ENCODE measurements at places on chromosomes 7 and 10.

DNA sequence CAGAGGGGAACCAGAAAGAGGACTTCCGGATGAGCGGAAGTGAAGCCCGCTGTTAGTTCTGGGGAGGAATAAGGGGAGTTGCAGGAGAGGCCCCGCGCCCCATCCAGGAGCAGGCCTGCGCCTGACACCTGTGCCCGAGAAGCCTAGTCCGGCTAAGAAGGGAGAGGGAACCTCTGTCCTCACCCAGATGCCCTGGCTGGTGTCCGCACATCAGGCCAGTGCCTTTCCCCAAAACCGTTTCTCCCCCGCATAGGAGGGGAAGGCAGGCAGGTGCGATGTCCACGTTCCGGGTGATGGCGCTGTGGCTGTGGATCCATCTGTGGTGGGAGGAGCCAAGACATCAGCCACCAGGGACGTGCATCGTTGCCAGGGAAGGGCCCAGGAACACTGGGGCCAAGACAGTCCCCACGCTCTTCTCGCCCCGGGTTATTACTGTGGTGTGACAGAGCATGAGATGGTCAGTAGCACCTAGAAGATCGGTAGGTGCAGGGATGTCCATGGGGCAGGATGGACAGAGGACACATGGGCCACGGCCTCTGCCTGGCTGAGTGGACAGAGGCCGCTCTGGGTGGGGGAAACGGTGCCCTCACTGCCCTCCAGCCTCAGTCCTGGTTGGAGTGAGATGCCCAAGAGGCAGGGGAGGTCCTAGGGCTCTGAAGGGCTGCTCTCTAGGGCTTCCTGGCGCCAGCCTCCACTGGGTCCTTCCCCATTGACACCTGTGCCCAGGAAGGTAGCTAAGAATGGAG lies 262.7 kb downstream of the CELF2 start:
- no peak for DNase-seq

- DNase-seq, result no peak
These were observed 260.1 kb upstream of the LRRN3 start for GRCh38 chr7:110830778-110831177.

DNA sequence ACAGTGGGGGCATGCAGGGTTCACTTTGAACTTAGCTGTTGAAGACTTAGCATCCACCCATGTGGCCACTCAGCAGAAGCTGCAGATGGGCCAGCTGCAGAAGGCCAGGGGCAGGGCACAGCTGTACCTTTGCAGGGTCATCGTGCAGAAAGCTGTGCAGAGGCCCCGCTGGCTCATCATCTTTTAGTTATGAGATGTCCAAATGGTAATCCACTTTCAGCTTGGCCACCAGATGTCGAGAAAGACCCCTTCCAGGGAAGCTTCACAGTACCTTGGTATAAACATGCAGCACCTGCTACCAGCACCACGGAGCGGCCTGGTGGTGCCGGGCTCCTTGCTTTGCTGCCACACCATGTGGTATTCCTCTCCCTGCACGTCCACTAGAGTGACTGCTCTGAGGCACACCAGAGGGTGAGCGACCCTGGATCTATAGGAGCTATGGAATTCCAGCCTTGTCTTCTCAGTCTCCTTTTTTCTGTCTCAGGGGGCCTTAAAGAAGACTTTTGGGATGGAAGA lies 74.2 kb upstream of the LAMB4 start:
- DNase-seq, result no peak

DNA sequence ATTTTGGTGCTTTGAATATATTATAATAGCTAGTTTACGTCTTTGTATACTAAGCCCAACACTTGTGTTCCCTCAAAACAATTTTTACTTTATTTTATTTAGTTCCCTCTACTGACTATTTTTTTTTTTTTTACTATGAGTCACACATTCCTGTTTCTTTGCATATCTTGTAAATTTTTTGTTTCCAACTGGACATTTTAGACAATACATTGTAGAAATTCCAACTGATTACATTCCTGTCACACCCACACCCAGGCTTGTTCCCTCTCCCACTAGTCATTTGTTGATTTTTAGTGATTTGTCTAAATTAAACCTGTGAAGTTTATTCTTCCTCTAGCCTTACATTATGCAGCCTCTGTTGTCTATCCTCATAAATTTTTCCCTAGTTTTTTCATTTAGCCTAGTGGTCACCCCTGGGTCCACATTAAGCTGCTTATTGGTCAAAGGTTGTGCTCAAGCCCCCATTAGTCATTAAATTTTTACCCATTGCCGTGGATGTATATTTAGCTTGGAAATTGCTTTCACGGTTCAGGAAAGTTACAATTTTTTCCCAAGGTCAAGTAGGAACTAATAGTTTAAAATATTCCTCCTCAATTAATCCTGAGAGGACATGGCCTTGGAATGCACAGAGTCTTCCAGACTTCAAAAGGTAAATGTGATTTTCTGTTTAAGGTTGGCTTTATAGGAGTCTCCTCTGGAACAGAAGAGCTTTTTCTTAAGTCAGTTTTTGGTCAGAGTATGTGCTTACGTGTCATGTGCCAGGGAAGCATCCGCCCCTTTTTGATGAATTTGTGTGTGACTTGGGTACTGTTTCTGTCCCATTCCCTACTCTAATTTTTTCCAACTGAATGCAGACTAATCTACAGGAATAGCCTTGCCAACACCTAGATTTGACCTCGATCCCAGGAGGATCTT lies 207.6 kb upstream of the TMEM72 start:
- DNase-seq, result no peak

DNA sequence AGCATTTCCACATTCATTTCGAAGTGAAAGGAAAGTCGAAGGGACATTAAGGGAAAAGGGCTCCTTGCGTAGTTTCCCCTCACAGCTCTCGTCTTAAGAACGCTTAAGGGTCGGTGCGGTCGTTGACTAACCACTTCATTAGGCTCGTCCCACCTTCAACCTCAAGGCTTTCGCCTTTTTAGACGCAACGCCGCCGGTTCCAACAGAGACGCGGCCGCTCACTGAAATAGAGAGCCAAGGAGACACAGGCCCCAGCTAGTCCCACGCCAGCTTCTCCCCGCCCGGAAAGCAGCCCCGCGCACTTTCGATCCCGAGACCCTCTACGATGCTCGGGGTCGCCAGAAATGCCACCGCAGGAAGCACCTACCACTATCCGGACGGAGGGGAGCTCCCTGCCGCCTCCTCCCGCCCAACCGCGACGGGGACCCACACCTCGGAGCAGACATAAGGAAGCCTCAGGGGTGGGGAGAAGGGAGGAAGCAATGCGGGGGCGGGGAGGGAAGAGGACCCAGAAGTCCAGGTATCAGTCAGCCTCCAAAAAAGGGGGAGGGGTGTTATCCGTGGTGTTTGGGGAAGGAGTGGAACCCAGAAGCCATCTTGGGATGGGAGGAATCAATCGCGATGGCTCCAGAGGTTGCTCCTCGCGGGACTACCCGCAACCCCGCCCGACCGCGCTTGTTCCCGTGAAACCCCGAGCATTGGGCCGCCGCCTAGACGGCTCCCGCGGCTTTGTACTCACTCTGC lies 559 bp downstream of the TRA2A start:
- peak; percentile 53 for DNase-seq
